ENCODE measurements at places on chromosomes 2 and 18.
A peak's percentile ranks its signal among the peaks of the same experiment; 100 is the strongest.

DNA sequence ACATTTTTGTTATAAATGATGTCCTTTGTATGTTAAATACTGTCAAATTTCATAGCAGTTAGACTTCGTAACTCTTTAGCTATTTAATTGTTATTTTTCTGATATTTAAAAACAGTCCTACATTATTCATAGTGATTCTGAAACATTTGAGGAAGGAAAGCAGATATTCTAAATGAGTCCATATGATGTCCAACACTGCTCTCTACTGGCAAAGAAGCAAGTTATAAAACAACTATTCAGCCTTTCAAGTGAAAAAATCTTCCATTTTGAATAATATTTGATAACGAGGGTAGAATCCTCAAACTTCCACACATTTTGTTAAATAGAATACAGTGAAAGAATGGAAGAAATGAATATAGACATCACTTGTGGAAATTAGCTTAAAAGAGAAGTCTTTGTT is 220.8 kb downstream of the GULP1 start:
- DNase-seq, result peak; percentile 81

GRCh38 chr2:139685090-139685983 is 905.1 kb upstream of the NXPH2 start:
- no peak for DNase-seq

- no peak for DNase-seq
These were observed 269.7 kb upstream of the DCC start for GRCh38 chr18:52070291-52070756.

GRCh38 chr2:120949957-120950590 is 214.4 kb downstream of the GLI2 start:
- DNase-seq, result no peak

- DNase-seq, result peak; percentile 84
These were observed at the start of gene ASIC4 for GRCh38 chr2:219514196-219514761. TSS of gene ASIC4 (plus strand) at chr2:219514482. CDS start at chr2:219514725, 243 bp downstream.

DNA sequence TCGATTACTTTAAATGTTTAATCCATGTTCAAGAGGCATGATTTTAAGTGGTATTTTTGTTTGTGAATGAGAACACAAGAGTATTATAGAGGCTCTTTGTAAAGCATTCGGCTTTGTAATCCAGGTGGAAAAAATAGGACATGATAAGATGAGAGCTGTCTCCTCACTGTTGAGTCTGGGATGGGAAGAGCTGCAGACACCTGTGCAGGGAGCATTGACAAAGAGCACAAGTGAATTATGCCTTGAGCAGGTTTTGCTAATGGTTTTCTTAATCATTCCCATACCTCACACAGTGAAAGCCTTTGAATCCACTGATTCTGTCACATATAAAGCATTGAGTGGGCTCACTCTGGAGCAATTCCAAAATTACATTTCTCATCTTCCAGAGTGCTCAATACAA is 9.6 kb downstream of the COL6A3 start:
- no peak for DNase-seq

- DNase-seq, result peak; percentile 17
These were observed 248.3 kb upstream of the COL3A1 start for GRCh38 chr2:188725746-188726360.

GRCh38 chr2:199756211-199756610 is 94.8 kb downstream of the FTCDNL1 start:
- no peak for DNase-seq

DNA sequence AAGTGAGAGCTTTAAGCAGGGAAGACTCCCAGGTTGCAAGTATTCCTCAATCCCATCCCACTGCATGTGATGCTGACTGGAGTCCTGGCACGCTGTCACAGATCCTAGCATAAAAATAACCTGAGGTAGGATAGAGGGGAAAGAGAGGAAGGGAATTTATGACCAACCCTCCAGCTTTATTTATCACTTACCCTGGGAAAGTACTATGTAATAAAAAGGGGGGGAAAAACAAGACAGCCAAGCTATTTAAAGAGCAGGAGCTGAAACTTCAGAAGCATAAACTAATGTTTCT is 122.2 kb downstream of the SLC8A1 start:
- no peak for DNase-seq

DNA sequence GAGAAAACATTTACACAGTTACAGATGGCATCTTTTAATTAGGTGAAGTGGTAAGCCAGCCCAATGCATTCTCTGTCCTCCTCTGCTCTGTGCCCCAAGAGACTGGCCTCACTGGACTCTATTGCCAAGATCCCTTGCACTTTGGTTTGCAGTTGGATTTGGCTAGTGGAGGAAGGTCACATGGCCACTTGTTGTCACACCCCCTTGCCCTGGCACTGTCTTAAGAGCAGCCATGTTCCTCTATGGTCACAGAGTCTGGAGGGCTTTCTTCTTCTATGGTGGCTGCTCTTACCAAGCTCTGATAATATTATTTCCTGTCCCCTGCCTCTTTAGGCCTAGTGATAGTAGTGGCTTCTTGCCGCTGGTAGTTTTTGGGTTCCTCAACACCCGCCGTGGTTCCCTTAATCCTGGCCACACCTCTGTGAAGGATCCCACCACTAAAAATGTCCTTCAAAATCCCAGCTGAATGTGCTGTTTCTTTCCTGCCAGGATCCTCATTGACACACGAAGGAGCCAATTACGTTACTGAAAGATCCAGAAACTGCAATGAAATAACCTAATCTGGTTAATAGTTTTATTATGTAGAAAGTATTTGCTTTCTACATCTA is 111.1 kb downstream of the CDC42EP3 start:
- no peak for DNase-seq

DNA sequence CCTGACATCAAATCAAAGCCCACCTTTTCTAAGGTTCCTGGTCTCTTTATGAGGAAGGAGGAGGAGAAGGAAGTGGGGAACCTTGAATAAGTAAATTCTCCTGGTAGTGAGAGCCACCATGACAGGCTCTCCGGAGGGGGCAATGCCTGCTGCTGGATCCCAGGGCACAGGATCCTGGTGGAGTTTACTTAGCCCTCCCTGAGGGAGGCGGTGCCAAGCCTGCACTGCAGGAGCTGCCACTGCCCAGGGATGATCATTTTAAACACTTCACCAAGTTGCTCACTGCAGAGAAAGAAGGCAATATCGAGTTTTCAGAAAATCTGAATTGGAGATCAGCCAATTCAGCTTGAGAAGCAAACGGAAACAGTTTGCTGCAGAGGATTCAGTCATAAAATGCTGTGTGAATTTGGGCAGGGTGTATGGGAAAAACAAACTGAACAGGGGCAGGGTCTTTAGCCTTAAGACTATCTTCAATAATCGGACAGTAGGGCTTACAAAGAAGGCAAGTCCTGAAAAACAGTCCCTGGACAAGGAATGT is 200.7 kb downstream of the RAD51AP2 start:
- no peak for DNase-seq

DNA sequence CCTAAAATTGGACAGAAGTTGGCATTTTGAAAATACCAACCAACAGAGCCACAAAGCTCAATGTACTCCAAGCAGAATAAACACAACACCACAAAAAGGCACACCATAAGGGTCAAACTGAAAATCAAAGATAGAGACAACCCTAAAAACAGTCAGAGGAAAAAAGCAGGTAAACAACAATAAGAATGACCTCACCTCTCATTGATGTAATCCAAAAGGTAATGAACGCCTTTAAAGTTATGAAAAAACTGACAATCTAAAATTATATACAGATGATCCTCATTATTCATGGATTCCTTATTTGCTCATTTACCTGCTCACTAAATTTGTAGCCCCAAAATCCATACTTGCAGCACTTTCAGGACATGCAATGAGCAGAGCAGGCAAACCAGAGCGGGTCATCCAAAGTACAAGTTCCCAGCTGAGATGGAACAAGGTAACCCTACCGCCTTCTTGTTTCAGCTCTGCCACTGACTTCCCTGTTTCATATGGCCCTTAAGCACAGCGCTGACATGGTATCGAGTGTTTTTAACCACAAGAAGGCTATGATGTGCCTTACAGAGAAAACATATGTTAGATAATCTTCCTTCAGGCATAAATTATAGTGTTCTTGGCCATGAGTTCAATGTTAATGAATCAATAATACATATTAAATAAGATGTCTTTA is 17.0 kb downstream of the RTN4 start:
- no peak for DNase-seq

- peak; percentile 52 for DNase-seq
These were observed 221.9 kb downstream of the DYM start for GRCh38 chr18:49238433-49239042.

DNA sequence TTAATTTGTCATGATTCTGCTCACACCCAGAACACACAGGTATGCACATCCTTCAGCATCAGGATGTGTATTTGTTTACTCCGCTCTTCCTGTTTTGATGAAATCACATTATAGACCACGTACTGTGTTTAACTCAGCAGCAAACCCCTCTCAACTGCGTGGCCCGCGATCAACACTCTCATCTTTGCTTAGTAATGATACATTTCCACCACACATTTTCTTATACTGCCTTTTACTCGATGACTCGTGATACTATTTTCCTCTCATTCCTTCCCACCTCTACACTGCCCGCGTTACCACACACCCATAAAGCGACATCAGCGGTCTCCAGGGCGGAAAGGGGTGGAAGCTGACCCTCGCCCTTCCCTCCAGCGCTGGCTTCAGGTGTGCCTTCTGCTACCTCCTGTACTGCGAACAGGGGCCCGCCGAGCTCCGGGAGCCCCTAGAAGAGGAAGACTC is 1.3 kb downstream of the NETO1 start:
- peak; percentile 44 for DNase-seq

GRCh38 chr18:31321719-31322118 is 3.8 kb downstream of the DSG1 start:
- DNase-seq, result no peak

DNA sequence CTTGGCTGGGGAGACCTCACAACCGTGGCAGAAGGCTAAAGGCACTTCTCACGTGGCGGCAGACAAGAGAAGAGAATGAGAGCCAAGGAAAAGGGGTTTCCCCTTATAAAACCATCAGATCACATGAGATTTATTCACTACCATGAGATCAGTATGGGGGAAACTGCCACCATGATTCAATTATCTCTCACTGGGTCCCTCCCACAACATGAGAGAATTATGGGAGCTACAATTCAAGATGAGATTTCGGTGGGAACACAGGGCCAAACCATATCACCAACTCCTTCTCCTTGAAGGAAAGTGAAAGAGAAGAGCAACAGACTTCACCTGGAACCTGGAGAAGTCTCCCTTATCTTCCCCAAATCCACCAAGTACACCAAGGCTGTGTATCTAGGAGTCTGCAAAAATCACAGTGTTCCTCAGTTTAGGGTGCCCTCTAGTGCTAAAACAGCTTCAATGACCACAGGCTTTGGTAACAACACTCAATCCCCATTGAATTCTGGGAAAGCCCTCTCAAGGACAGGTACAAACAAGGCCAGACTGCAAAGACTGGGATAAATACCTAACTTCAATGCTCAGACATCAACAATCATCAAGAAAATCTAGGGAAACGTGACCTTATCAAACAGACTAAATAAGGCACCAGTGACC is 148.8 kb upstream of the SRD5A2 start:
- peak; percentile 0 for DNase-seq

- no peak for DNase-seq
These were observed 10.1 kb upstream of the IFIH1 start for GRCh38 chr2:162328424-162329157.

- DNase-seq, result no peak
These were observed 29.8 kb downstream of the TSHZ1 start for GRCh38 chr18:75240433-75240832.

GRCh38 chr2:239593455-239593854 is 192.6 kb upstream of the HDAC4 start:
- no peak for DNase-seq

DNA sequence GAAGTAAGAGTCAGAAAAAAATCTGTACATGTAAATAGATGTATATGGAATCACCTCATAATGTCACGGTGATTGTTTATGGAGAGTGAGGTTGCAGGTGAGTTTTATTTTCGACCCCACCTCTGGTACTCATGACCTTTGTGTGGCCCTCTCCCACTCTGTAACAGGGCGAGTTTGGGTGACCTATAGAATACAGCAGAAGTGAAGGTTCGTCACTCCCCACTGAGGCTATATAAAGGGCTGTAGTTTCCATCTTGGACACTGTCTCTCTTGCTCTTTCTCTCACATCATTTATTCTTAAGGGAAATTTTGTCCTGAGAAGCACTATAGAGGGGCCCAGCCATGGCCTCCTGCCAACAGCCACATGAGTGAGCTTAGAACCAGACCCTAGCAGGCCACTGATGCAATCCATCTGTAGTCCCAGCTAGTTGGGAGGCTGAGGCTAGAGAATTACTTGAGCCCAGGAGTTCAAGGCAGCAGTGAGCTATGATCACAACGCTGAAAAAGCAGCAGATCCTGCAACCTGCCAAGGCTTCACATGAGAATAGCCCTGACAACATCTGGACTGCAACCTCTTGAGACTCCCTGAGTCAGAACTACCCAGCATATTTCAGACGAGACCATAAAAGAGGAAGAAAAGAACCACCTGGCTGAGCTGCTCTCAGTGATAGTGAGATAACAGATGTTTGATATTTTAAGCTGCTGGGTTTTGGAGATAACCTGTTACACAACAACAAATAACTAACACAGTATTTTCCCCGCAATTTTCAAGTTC is 74.3 kb upstream of the SLC1A4 start:
- DNase-seq, result no peak

DNA sequence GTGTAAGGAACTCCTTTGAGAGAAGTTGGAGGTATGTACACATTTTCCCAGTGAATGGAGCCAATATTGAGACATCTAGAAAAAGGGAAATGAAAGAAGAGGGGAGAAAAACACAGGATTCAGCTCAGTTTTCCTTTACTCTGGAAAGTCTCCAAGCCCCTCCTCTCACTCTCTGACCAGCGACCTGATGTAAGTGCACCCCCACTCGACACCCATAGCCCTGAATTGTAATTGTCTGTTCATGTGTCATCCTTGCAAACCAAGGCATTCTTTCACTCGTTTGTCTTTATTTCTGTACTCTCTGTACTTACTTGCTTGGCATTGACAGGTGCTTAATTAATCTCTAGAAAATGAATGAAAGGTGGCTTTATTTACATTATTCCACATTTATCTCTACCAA is 55.7 kb upstream of the CTAGE1 start:
- no peak for DNase-seq

DNA sequence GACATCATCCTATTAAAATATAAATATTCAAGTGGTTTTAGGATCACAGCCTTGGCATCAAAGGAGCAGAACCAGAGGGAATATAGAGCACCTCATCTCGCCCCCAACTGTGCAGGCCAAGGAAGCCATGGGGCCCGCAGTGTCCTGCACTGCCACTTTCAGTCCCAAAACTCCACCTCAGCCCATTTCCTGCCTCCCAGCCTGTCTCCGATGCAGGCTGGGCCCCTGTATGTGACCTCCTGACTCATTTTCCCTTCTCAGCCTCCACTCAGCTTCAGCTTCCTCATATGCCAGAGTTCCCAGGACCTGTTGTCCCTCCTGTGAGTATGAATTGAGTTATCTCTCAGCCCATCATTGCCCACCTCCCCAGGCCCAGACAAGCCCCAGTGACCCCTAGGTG is 72.9 kb upstream of the GLI2 start:
- no peak for DNase-seq

DNA sequence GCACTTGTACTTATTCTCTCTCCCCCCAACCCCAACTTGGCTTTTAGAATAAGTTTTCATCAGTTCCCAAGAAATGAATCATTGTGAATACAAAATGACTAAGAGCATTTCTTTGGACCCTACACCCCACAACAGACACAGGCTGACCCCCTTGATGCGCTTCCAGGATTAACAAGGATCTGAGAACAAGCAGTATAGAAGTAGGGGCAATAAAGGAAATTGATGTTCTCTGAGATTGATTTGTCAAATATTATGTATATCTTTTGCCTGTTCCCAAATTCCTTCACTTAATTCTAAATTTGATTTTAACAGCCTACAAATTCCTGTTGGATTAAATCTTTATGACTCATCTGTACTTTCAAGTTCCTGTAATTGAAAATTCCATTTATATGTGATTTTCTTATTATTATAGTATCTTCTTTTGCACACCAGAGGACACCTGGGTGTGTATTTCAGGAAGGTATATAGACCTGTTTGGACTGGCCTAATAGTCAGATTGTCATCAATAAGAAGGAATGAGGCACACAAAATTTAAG is 10.2 kb upstream of the PTPN4 start:
- no peak for DNase-seq
